ENCODE measurements at places on chromosomes 7 and 10.

- no peak for DNase-seq
These were observed 14.7 kb downstream of the WDR37 start for GRCh38 chr10:1070919-1071318.

DNA sequence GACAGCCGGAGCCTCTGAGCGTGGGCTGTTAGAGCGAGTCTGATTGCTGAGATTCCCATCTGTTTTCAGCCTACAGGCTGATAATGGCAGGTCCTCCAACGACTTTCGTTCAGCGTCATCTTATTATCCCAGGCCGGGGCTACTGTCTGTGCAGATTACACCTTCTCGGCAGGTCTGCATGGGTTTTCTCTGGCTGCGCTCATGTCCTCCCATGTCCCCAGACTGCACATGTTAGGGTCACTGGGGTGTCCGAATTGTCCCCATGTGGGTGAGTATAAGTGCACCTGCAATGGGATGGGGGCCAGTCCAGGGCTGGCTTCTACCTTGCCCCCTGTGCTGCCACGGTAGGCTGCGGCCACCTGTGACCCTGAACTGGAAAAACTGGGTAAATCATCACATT, 257.8 kb downstream of the COBL start:
- no peak for DNase-seq

- DNase-seq: no peak
These were observed 33.0 kb upstream of the ZNF273 start for GRCh38 chr7:64869912-64870562.

DNA sequence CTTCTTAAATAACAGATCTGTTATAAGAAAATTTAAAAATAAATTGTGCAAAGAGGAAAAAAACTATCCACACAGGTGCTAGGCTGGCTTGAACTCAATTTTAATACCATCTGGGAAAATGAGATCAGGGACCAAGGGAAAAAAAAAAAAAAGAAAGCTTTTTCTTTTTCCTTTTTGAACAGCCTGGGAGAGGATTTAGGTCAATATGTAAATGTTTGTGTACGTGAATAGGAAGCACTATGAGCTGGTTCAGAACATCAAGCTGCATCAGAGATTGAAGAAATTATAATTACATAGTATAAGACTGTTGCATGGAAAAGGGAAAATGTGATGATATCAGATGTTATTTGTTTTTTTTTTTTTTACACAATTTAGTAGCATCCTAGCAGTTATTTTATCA, 548.0 kb downstream of the ARL4A start:
- no peak for DNase-seq

DNA sequence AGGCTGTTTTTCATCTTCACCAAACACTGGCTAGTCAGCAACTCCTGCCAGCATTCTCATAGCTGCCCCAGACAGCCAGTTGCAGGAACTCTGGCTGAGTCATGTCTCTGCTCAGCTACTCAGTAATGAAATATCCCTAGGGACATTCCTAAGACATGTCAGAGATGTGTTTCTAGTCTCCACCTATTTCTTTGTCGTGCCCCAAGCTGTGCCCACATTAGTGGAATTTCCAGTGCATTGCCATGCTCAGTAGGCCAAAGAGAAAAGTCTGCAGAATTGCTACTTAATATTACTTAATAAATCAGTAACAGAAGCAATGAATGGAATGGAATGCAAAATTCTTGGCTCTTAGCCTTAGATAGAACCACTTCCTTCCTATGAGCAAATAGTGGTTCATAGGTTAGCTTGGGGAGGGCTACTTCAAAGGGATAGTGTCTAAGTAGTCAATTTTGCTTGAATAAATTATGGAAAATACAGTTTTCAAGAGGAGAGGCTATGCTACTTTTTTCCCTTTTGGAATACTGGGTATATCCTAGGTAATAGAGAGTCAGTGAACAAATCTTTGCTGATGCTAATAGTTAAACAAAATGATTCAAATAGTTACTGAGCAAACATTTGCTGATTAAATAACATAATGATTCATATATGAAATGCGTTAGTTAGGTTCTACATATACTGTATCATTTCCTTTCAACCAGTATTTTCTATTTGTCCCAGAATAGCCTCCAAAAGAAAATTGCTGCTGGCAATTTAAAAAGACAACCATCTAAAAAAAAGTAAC, 23.6 kb upstream of the SEMA3C start:
- no peak for DNase-seq

DNA sequence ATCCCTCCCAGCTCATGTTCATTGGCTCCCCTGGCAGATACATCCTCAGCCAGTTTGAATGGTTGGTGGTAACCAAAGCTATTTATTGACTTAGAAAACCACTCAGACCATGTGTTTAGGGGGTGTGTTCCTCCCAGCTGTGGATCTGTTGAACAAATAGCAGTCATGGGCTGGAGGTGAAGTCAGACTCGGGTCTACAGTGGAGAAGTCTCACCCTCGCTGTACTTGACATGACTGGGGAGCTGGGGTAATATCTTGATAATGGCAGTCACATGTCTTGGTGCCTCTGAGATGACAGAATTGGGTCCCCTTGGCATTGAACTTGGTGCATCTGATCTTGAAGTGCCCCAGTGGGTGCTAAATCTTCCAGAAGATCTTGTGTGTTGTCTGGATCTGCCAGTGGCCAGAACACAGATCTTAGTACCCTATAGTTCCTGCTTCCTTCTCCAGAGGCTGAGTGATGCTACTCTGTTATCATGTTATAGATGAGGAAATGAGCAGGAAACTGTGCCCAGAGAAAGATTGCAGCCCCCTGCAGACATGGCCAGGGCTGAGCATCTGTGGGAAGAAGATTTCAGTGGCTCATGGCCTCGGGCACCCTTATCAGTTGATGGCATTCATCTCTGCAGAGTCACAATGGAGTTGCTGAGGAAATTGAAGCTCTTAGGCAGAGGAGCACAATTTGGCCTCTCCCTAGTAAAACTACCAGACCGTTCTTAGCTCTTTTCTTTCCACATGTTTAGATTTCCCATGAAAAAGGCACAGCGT, 50.4 kb downstream of the ADRA2A start:
- DNase-seq: no peak

- DNase-seq: no peak
These were observed 46.2 kb upstream of the ADRB1 start for GRCh38 chr10:113997428-113997827.

- DNase-seq: no peak
These were observed 59.0 kb downstream of the SYPL1 start for GRCh38 chr7:106053109-106053508.

GRCh38 chr7:80859272-80859970, 59.4 kb downstream of the SEMA3C start:
- DNase-seq: no peak

GRCh38 chr10:114652402-114653368, 5.4 kb downstream of the ABLIM1 start:
- no peak for DNase-seq

DNA sequence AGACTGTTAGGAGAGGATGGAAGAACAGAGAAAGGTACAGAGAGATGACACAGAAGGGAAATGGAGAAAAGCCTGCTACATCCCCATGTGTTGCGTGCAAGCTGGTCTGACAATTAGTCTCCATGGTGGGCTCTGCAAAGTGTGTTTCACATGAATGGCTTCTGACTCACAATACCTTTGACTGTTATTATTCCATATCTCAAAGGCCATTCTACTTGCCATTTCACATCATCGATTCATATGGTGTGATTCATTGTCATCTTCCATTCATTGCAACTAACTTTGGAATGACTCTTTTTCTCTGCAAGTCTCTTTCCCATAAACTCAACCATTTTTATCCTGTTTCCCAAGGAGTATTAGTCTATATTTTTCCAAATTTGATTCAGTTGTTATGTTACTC, 208.9 kb upstream of the INHBA start:
- DNase-seq: no peak

GRCh38 chr7:17070231-17070708, 188.5 kb upstream of the AGR3 start:
- no peak for DNase-seq

GRCh38 chr7:90889210-90889609, 293.1 kb downstream of the CDK14 start:
- DNase-seq: no peak

DNA sequence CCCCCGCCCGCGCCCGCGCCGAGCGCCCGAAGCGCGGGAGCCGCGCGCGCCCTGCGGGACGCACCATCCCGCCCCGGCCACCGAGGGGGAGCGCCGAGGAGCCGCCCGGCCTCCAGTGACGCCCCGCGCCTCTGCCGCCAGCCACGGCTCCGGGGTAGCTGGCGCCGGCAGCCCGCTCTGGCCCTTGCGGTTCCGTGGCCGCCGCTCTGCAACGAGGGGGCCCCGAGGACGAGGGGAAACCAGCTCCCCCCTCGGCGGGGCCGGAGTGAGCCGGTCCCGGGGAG, at the start of gene PAXIP1:
PAXIP1 (minus strand) TSS at position 33 of the 284 bp plus-strand sequence. CDS start 195 bp downstream, outside the sequence.
- DNase-seq: peak; percentile 17

GRCh38 chr10:119509909-119510451, 32.5 kb downstream of the RGS10 start:
- no peak for DNase-seq

GRCh38 chr7:26880852-26881251, 16.5 kb upstream of the SKAP2 start:
- no peak for DNase-seq

GRCh38 chr7:94700926-94701554, 45.1 kb upstream of the SGCE start:
- no peak for DNase-seq

GRCh38 chr10:111087968-111088505, 11.2 kb downstream of the ADRA2A start:
- DNase-seq: no peak

- no peak for DNase-seq
These were observed 43.4 kb downstream of the ZNF503 start for GRCh38 chr10:75358132-75358531.

DNA sequence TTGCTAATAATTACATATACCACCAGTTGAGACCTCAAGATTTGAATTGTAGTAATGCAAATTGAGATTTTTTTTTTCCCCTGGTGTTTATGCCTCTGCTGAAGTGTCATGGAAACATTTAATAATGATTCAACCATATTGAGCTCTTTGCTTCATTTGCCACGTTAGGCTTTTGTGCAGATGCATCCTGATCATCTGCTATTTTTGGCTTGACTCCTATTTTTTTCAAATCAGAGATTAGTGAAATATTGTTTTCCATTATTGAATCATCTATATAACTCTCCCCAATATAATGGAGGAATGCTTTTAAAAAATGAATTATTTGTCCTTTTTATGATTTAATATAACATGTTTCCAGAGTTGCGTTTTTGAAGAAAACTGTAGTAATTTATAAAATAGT, 115.1 kb downstream of the SRI start:
- DNase-seq: no peak

DNA sequence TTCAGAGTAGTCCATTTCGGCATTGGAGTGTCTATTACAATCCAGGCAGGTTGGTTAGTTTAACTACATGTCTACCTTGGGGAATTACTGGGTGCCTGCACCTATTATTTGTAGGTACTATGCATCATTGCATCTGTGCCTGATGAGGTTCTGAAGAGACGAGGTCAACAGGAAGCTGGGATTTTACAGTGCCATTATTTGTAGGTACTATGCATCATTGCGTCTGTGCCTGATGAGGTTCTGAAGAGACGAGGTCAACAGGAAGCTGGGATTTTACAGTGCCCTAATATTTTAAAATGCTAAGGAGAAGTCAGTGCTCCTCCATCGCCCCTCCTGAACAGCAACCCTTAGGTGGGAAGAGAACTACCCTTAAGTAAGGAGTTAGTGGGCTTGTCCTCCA, 41.7 kb downstream of the NPY start:
- no peak for DNase-seq

- DNase-seq: no peak
These were observed 77.5 kb upstream of the CACUL1 start for GRCh38 chr10:118832241-118832651.

- no peak for DNase-seq
These were observed 150.9 kb downstream of the RGS10 start for GRCh38 chr10:119391440-119392251.

GRCh38 chr10:120279196-120279595, 177.8 kb upstream of the PLPP4 start:
- DNase-seq: no peak

DNA sequence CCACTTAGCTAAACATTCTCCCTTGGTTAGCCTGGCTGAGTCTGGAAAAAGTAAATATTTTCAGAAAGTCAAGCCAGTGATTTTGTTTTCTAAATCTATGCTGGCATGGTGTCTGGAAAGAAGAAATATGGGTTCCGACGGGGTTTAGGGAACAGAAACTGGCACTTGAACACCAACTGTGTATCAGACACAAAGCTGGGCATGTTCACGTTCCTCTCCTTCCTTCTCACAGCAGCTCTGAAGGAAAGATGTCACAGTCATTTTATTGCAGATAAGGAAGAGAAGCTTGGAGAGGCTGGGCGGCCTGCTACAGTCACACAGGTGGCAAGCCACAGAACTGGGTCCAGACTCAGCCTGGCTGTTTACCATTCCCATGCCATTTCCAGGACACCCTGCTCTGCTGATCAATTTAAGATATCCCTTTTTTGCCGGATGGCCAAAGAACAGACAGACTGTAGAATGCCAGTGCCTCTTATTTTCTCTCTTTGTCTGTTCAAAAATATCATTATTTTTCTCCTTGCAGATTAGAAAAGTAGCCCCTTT, 118.8 kb downstream of the HERPUD2 start:
- DNase-seq: no peak

- DNase-seq: no peak
These were observed 104.5 kb downstream of the MACC1 start for GRCh38 chr7:20112696-20113095.

GRCh38 chr10:126218778-126219649, 169.3 kb downstream of the ADAM12 start:
- no peak for DNase-seq

DNA sequence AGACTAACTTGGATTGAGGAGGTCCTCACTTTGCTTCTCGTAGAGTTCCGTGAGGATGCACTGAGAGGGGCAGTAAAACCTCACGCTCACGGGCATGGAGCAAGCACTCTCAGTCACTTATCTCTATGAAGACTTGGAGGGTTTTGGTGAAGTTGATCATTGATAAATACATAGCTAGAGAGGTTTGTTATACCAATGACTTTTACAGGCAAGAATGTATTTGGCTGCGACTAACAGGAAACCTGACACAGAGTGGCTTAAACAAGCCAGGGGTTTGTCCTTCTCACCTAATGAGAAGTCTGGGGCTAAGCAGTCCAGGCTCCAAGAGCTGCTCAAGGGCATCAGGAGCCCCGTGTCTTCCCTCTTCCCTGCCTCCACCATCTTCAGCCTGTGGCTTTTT, 6.1 kb downstream of the BICC1 start:
- DNase-seq: no peak

- DNase-seq: no peak
These were observed 142.6 kb downstream of the TWIST1 start for GRCh38 chr7:18974803-18975202.

Data from stimulated activated CD8-positive, alpha-beta memory T cell treated with anti-CD3 and anti-CD28 coated beads, Interleukin-4, amount 100 ng/mL, for 1 hour (primary cell).